Suppressor macrophage treated with lipopolysaccharide for 4 hours (primary cell): ENCODE measurements at places on chromosomes 16 and 17.
A peak's percentile ranks its signal among the peaks of the same experiment; 100 is the strongest.

DNA sequence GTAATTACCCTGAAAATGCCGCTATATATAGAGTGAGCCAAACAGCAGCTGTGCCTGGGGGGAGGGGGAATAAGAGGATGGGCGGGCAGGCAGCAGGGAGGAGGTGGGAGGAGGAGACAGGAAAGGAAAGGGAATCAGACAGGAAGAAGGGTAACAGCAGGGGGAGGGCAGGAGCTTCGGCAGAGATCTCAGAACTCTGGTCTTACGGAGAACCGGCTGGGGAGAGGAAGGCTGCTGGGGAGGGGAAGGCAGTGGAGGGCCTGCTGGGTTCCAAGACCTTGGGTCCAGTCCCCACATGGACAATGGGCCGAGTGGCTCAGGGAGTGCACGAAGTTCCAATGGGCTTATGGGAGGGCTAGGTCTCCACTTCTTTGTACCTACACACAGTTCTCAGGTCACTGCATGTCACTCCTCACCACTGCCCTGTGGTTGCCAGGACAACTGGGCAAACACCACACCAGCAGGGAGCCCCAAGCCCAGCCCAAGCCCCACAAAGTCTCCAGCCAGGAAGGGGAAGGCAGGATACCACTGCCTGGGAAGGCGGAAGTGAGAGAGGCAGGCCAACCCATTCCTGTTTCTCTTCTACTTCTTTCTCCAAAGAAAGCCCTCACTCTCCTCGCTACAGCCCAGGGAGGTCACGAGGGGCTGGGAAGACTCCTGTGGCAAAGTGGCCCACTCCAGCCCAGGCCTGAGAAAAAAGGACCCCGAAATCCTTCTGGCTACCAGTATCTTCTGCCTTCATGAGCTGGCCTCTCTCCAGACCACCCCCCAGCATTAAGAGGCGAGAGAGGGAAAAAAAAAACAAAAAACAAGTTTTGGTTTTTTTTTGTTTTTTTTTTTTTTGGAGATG is 25.3 kb downstream of the G6PC3 start:
- peak; percentile 77 for DNase-seq

- no peak for DNase-seq
Measured at GRCh38 chr16:77767211-77767610, 21.2 kb upstream of the VAT1L start.

GRCh38 chr16:56196381-56196780 is 5.1 kb downstream of the GNAO1 start:
- DNase-seq: no peak

GRCh38 chr17:17886726-17887125 is 49.9 kb upstream of the SREBF1 start:
- DNase-seq: no peak

- no peak for DNase-seq
Measured at GRCh38 chr17:20313306-20313705, 154.0 kb downstream of the LGALS9B start.

- peak; percentile 87 for DNase-seq
Measured at GRCh38 chr17:40026816-40027613, 11.8 kb downstream of the CSF3 start.

DNA sequence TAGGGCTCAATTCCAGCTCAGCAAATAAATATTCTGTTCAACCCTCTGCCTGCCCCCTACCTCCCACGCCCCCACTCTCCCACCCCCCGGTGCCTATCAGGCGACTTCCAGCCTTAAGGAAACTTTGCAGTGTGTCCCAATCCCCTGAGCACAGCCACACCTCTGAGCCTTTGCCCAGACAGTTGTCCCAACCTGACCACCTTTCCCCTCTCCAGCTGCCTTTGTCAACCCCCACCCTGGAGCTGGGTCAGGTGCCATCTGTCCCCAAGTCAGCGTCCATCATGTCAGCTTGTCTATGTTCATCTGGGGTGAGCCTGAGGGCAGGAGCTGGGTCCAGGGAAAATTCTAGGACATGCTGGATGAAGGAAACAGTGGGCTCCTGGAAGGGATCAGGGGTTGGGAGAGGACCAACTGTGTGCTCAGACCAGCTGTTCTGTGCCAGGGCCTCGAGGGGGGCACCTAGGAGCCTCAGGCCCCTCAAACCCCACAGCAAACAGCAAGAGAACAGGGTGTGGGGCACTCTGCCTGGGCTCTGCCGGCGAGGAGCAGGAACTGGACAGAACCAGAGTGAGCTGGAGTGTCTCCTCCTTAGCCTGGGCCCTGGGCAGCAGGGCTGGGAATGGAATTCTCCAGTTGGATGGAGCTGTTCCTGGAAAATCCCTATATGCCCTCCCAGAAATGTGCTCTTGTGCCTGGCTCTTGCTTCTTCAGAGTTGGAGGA is 17.8 kb downstream of the CDH16 start:
- no peak for DNase-seq

DNA sequence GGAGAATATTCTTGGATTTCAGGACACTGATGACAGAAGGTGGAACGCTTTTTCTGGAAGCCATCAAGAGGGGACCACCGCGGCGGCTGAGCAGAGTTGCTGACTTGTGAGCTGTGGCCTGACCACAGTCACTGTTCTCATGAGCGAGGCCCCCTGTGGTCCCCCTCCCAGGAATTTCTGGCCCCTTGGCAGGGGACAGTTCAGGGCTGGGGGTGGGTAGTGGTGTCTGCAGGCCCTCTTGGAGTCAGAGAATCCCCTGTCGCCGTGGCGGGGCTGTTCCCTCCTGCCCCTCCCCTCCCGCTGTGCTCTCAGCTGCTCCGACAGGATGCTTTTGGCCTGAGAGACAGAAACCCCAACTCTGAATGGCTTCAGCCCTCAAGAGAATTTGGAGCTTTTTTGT is 292.0 kb downstream of the SEC14L1 start:
- no peak for DNase-seq

GRCh38 chr16:23141959-23142740 is 7.1 kb downstream of the USP31 start:
- no peak for DNase-seq

DNA sequence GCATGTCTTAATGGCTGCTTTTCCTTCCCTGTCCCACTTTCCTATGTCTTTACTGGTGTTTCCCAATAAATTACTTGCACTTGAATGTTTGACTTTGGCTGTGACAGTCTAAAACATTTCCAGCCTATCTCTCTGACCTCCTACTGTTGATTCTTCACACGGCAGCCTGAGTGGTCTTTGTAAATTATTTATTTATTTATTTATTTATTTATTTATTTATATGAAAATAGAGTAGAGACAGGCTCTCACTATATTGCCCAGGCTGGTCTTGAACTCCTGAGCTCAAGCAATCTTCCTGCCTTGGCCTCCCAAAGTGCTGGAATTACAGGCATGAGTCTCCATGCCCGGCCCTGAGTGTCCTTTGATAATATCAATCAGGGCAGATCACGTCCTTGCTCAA is 28.4 kb upstream of the LYRM9 start:
- no peak for DNase-seq

DNA sequence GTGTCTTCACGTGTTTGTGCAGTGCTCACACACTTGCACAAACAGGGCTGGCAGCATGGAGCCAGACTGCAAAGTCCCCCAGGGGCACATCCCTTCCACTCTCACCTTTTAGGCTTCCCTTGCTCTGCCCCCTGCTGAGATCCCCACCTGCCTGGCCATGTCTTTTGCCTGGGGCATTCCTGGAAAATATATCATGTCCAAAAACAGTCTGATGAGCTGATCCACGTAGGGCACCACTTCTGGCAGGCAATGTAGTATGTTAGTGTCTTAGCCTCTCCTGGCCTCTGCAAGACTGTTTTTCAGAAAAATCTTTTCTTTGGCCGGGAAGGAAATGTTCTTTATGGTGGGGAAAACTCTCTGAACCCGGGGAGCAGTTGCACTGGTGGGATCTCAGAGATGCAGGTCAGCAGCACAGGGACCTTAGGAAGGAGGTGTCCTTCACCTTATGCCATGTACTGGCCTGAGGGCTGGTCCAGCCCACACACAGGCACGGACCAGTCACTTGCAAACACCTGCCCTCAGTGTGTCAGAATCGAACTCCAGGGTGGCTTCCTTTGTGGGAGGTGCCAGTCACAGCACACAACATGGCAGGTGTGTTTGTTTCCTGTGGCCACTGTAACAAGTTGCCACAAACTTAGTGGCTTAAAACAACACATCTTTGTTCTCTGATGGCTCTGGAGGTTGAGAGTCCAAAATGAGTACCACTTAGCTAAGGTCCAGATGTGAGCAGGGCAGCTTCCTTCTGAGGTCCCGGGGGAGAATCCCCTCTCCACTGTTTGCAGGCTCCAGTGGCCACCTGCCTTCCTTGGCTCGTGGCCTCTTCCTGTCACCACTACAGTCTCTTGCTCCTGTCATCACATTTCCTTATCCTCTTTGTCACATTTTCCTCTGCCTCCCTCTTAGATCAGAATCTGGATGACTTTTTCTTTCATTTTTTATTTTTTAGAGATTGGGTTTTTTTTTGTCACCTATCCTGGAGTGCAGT is 46.6 kb downstream of the MPRIP start:
- DNase-seq: no peak

- DNase-seq: no peak
Measured at GRCh38 chr17:39703913-39704312, 4.0 kb downstream of the ERBB2 start.

DNA sequence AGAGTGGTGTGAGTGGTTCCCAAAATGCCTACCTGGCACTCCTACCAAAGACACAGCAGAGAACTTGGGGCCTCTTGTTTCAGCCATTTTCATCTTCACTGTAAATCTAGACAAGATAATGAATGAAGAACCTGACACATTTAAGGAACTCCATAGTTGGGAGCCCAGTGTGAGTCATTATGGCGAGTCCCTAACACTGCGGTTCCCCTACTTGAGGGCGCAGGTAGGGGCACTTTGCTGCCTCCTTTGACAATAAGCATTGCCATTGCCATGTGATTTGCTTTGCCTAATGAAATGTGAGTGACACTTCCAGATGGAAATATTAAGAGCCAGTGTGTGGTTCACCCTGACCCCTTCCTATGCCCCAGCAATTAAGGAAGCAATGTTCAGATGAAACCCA is 517.6 kb downstream of the MAF start:
- no peak for DNase-seq

DNA sequence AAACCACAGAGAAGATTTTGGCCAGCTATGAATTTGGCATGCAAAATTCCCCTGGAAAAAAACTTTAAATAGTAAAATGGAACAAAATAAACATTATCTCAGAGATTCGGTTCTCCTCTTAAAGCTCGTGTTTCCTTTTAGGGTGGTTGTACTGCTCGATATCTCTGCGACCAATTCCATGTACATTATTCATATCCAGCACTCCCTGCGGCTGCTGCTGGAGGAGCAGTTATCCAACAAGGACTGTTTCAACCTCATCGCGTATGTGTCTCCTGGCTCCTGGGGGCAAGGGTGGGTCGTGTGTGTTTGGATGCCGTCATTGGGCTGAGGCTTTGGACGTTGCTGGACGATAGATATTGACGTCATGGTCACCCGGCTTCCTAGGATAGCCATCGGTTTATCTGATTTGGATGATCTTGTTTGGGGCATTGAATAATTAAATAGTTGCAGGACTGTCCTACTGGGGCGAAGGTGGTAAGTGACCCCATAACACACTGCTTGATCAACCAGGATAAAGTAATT is 33.8 kb downstream of the VWA3A start:
- no peak for DNase-seq

- DNase-seq: no peak
Measured at GRCh38 chr16:18037051-18037450, 299.5 kb downstream of the NPIPA8 start.

DNA sequence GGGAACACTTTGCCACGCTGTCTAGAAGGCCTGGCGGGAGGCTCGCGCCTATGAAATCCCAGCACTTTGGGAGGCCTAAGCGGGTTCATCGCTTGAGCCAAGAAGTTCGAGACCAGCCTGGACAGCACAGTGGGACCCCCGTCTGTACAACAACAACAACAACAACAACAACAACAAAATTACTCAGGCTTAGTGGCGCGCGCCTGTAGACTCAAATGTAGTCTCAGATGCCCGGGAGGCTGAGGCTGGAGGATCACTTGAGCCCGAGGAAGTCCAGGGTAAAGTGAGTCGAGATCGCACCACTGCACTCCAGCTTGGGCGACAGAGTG is 297 bp upstream of the SLFN13 start:
- no peak for DNase-seq

DNA sequence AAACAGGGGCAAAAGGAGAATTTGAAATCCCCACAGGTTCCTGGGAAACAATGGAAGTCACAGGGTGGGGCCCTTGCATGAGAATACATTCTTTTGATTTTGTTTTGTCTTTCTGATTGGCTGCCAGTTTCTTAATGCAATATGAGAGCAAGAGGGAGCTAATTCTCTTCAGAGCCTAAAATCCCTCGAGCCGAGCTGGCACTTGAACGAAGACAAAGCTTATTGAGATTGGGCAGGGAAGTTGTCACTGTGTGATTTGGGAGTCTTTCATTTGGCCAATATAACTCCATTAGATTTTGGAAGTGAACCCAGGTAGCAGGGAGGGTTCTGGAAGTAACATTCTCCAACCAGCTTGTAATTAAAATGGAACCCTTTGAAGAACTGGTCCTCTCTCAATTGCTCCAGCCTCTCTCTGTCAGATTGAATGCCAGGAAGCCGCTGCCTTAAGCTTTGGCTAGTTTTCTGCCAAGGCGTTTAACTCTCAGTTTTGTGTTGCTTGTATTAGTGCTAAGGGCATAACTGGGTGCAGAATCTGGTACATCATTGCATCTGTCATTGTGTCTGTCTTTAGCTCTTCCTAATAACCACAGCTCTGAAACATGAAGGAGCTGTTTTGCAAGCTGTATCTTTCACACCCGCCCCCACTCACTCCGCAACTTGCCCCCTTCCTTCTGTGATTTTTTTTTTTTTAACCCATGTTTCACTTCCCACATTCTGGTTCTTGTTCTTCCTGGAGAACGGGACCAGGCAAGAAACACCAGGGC is 272.0 kb downstream of the MAF start:
- no peak for DNase-seq

DNA sequence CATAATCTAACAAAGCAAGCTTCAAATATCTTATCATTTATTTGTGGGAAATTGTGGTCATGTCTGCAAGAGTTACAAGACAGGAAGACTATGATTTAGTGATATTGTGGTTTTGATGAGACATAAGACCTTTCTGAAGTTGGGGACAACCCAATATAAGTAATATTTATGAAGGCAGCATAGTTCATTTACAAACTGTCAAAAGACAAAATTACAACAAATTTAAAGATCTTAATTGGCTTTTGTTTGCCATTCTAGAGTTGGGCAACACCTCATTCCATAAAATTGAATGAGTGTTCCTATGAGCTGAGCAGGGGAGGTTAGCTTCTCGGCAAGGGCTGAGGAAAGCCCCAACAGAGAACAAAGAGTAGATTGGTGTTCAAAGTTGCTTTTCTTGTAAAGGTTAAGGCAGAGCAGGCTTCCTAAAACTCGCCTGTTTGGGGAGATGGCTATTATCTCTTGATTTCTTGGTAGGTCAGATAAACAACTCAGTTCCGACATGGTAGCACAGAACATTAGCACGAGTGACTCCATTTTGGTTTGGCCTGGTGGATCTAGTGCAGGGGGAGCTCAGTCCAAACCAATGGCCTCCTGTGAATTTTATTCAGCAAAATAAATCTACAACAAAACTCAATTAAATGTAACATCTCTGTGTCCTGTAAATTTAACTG is 10.9 kb upstream of the MMD start:
- DNase-seq: no peak
